Stimulated activated CD4-positive, alpha-beta T cell treated with anti-CD3 and anti-CD28 coated beads, Interleukin-4, amount 100 ng/mL, for 4 hours (primary cell): ENCODE measurements at places on chromosomes 12 and 14.

DNA sequence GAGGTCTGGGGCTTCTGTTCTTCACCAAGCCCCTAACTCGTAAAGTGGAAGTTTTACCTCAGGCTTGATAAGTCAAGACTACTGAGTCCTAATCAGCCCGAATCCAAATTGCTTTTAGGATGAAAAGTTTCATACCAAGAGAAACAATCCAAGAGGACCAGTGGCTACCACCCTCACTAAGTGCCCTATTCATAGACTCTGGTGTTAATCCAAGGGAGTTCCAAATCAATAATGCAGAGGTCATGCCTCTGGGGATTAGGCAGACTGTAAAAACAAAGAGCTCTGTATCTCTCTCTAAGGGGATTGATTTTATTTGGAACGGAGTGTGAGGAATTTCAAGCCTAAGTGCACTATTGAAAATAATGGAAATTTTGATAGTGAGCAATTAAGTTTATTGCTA is 76.3 kb upstream of the LMNTD1 start:
- DNase-seq, result no peak

DNA sequence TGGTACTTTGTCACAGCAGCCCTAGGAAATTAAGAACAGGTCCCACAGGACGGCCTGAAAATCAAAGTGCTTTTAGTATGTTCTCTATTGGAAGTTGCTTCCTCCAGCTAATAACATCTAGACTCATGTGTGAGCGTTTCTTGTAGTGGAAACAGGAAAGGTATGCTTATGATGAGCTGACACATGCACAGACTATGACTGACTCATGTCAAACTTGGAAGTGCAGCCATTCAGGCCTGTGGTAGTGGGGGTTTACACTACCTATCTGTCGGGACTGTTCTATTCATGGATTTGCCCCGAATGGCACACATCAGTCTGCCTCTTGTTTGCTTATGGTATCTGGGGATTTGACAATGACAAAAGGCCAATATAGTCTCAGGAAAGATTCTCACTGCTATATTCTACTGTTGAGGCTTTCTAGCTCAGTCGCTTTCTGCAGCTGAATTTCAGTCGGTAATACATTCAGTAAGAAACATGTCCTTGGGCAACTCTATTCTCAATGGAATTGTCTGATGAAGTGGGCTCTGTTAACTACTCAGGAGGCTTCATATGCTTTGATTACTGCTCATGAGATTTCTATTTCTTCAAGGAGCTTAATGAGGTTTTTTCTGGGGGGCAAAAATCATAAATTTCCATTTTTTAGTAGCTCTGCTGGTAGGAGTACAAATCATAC is 270.3 kb upstream of the DAAM1 start:
- no peak for DNase-seq

- DNase-seq, result no peak
These were observed 8.8 kb downstream of the DDX47 start for GRCh38 chr12:12821975-12822374.

DNA sequence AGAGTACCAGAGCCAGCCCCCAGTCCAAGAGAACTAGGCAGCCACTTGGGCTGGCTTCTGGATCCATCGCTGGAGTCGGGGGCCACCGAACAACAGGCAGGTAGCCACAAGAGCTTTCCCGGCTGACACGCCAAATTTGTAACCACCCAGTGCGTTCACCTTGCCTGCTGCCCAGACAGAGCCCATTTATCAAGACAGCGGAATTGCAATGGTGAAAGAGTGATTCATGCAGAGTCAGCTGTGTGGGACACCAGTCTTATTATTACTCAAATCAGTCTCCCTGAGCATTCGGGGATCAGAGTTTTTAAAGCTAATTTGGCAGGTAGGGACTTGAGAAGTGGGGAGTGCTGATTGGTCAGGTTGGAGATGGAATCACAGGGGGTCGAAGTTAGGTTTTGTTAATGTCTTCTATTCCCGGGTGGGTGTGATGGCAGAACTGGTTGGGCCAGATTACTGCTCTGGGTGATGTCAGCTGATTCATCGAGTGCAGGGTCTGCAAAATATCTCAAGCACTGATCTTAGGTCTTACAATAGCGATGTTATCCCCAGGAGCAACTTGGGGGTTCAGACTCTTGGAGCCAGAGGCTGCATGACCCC is 64.3 kb downstream of the PDE6H start:
- DNase-seq, result no peak

DNA sequence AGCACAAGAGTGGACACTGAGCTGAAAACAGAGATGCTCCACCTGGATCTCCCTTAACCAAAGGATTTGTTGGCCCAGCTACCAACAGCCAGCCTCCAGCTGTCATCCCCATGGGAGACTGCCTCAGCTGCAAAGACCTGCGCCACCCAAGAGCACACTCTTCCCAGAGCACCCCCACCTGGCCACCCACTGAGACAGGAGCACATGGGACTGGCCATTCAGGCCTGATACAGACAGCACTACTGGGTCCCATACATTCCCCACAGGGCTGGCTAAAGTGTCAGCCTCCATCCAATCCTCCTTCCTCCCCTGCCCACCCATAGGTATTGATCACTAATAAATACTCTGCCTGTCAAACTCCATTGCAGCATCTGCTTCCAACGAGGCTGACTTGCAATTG is 241.5 kb downstream of the BCL11B start:
- DNase-seq, result no peak

DNA sequence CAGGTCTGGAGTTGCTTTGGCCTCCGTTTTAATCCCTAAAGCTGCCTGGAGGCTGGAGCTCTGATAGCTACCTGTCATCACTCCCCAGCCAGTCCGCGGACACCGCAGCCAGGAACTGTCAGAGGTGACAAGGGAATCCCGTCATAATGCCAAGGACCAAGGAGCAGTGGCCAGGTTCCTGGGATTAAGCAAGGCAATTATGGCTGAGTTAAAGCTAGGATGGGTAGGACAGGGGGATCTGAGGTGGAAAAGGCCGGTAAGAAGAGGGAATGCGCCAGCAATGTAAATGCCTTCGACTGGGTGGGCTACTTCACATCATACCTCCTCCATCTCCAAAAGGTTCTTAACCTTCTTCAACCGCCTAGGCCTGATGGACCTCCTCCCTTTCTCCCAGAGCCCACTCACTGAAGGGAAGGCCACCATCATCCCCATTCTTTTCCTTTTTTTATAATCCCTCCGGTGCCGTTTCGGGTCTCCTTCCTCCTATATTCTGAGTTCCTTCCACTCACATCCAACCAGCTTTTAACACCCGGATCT is 1.9 kb downstream of the PPP1R3E start:
- DNase-seq, result no peak

DNA sequence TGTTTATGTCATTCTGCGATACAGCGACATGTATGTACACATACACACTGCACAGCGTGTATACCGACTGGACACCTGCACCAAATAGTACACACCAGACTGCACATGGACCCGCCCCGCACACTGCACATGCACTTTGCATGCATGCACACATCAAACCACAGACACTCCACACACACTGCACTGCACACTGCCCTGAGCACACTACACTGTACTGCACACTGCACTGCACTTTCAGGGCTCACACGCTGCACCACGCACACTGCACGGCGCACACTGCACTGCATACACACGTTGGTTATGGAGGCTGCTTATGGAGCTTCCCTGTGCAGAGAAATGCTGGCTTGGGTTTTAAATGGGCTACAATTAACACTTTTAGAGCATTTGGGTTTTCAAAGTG is 1.6 kb downstream of the PAPLN start:
- no peak for DNase-seq

- no peak for DNase-seq
These were observed 15.2 kb downstream of the HHIPL1 start for GRCh38 chr14:99660006-99660566.

DNA sequence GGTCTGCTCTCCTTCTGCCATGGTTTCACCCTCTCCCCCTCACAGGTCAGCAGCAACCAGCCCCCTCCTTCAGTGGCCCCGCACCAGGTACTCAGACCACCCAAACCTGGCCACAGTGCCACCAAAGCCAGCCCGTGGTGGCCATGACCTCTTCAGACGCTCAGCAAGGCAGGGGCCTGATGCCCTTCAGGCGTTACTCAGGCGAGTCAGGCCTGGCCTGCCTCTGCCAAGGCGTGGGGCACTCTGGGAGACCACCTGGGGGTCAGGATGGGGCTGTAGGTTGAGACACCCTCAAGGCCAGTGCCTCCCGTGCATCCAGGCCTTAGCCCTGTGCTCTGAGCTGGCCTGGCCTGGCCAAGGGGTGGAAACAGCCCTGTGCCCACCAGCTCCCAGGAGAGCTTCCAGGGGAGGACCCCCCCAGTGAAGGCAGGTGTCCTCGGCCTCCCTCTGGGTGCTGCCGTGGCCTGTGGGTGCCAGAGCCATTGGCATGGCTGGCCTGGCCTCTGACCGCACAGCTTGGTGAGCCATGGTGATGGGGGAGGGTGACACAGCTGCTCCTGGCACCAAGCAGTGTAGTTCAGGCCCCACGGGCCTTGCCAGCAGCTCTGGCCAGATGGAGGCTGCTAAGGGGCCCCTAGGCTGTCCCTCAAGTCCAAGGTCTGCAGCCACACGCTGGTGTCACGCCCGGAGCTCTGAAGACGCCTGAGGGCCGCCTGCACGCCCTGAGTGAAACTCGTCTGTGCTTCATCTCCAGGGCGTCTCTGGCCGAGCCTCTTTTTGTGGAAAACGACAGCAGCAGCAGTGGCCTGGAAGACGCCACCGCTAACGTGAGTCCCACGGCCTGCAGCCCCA is 15.1 kb downstream of the XRCC3 start:
- no peak for DNase-seq

DNA sequence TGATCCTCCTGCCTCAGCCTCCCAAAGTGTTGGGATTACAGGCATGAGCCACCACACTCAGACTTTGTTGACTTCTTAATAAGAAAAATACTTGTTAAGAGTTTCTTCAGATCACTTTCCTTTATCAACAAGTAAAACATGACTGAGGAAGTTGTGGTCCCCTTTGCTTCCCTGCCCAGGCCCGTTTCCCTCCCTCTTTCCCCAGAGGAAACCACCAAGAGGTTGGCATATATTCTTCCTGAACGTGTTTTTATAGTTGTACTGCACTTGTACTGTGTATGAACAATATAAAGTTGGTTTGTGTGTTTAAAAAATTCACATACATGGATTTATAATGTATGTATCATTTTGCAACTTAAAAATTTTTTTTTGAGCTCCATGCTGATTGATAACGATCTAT is 28.4 kb downstream of the PTPN11 start:
- no peak for DNase-seq

GRCh38 chr12:2691345-2692071 is 103.3 kb upstream of the FKBP4 start:
- DNase-seq, result peak; percentile 49

GRCh38 chr12:64147875-64148274 is 74.2 kb downstream of the KICS2 start:
- no peak for DNase-seq

DNA sequence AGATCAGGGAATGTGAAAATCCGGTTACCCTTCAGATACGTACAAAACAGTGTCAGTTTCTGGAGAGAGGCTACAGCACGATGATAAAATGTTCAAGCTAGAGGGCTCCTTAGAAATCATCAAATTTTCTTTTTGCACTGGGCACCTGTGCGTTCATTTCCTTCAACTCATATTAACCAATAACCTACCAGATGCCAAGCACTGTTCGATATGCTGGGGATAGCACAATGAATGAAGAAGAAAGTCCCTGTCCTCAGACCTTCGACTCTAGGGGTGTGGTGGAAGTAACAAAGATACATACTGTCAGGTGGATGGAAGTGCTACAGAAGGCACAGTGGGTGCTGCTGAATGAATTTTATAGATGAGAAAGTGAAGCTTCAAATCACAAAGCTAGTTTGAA is 172.3 kb downstream of the FOXN3 start:
- no peak for DNase-seq

DNA sequence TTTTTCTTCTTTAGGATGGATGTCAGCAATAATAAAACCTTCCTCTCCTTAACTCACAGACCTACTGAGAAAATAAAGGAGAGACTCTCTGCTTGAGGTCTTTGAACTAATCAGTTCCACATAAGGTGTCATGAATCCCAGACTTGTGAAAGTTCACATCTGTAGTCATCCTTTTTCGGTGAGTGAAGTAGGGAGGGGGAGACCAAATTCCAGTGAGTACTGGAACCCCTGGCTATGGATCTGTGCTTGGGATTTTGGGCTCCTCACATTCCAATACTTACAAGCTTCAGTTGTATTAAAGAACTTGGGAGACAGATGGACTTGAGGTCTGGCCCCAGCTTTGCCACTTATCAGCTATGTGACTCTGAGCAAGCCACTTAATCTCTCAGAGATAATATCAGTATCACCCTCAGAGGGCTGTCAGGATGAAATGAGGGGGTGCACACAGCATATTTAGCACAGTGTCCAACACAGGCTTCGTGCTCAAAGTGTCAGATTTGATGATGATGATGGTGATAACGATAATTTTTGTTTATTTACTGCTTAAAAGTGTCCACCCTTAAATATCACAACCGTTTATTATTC is 34.8 kb upstream of the APPL2 start:
- DNase-seq, result no peak

DNA sequence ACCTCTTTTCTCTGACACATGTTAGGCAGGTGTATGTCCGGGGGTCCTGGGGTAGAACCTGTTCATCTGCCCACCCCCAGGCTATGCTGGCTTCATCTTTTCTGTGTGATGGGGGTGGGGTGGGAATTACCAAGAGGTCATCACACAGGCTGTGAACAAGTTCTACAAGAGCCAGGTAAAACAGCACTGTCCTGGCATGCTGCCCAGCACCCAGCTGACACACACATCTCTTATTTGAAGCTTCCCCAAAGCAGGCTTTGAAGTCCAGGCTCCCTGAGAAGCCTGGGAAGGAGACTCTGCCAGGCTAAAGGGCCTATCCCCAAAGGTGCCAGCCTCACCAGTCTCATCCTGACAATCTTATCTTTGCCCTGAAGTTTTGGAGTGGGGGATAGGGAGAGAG is 141.1 kb downstream of the ALG10 start:
- no peak for DNase-seq

GRCh38 chr14:94016446-94016976 is 9.6 kb upstream of the OTUB2 start:
- no peak for DNase-seq

DNA sequence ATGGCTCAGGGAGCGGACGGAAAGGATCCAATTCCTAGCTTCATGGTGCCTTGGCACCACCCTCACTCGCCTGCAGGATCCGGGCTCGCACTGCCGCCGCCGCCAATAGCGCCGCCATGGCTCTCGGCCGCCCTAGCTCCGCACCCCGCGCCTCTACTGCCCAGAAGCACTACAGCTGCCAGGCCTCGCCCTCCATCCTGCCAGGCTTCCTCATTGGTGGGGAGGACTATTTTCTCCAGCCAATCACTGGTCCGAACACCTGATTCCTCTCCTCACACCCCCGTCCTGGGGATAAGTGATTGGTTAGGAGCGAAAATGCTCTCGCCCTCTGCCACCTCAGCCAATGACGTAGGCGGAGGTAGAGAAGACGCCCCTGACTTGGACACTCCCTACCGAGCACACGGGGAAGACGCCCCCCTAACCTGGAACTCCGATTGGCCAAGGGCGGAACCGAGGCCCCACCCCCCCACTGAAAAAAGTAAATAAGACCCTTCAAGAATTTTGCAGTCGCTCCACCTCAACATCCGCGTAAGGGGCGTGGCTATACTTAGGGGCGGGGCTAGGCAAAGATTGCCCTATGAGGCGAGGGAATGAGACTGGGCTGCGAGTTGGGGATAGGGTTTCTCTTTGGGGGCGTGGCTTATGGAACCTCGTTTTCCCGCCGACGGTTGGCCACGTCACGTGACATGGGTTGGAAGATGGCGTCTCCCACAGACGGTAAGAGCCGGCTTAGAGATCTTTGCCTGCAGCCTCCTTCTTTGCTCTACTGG is at the start of the genes ALDH6A1 and LIN52:
Gene ALDH6A1, minus strand, starts transcription at position 177 of the 770 bp plus-strand sequence. Its CDS starts 59 bp downstream, at position 118.
Gene LIN52, plus strand, starts transcription at position 680 of the 770 bp plus-strand sequence. Its CDS starts 19 bp downstream, at position 699.
- DNase-seq, result peak; percentile 100

GRCh38 chr12:10847744-10848143 is 1.5 kb downstream of the PRR4 start:
- no peak for DNase-seq

- DNase-seq, result no peak
These were observed 383.8 kb downstream of the NOVA1 start for GRCh38 chr14:26213846-26214575.
